ENCODE measurements at places on chromosomes 1 and 21.

DNA sequence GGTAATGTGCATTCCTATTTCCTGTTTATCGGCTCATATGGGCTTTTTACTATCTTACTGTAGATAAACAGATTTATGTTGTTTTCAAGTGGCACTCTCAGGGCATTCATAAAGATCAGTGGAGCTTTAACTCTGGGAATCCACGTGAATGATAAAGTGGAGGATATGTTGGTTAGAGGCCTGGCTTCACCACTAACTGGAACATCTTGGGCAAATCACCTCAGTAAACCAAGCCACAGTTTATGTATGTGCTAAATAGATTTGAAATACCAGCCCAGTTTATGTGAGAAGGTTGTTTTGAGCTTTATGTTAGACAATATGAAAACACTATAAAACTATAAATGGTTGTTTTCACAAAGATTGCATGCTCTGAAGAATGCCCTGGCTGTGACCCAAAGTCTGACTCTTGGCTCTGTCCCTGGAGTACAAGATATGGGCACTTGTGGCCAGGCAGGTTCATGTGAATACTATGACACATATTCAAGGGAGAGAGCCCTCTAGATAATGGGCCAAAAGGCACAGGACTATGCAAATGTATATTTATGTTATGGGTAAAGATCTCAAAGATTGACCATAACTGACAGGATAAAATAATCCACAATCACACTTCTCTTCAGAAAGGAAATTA is 36.7 kb downstream of the FAM163A start:
- DNase-seq: no peak

- DNase-seq: no peak
These were observed 44.1 kb downstream of the S100B start for GRCh38 chr21:46560568-46561444.

DNA sequence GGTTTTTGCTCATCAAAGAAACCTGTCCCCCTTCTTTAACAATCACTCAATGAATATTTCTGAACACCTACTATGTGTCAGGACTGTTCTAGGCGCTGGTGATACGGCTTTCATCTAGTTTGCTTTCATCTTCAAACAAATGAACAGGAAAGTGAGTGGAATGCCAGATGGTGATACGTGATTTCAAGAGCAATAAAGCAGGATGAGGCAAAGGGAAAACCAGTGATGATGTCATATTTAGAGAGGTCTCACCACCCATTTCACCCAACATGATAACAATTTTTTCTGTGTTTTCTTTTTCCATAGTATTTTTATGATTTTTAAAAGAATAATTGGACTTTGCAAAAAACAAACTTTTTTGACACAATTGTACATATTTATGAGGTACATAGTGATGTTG is 11.3 kb upstream of the SLC6A17 start:
- no peak for DNase-seq

DNA sequence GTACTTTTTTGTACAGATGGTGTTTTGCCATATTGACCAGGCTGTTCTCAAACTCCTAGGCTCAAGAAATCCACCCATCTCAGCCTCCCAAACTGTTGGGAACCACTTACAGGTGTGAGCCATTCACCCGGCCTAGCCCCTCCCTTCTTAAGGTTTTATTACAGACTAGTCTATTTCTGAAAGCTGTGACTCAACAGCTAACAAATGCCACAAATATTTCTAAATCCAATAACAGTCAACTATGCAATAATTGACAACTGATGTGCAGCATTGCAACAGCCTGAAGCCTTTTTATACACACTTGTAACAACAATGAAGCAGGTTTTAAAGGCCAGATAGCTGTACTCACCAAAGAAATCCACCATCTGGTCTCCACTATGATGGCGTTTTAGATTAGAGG is 51.4 kb downstream of the GRIK1 start:
- DNase-seq: no peak

DNA sequence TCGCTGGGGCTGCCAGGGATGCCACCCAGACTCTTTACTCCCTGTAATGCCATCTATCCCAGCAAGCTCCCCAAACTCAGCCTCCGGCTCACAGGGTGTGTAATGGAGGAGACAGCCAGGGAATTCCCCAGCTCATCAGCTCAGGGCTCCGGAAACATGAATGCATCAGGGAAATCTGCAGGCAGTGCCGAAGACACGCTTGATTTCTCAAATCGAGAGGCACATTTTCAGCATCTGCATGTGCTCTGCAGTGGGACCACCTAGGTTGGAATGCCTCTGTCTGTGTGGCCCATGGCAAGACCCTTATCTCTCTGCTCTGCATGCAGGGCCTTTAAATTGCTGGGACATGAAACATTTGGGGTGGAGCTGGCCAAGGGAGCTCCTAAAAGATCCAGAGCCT is 170.1 kb downstream of the TRABD2B start:
- no peak for DNase-seq

- no peak for DNase-seq
These were observed 2.2 kb downstream of the CAMK1G start for GRCh38 chr1:209585672-209586071.

GRCh38 chr1:36322786-36323635 is 434 bp downstream of the EVA1B start:
- DNase-seq: no peak

DNA sequence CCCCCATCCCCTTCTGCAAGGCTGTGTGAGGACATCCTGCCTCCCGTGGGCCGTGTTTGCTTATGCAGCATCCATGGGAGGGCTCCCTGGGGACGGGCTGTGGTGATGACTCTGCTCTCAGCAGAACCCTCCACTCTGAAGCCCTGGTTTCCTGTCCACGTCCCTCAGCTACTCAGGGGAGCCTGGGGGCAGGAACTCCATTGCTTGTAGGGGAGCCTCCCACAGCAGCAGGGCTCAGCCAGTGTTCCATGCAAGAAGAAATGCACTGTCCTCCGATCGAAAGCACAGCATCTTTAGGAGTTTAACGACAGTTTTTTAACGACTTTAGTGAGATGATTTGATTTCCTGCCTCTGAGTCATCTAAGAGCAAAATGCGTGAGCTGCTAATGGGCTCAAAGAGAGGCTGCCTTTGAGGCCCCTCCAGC is 8.3 kb upstream of the KCNAB2 start:
- DNase-seq: no peak

DNA sequence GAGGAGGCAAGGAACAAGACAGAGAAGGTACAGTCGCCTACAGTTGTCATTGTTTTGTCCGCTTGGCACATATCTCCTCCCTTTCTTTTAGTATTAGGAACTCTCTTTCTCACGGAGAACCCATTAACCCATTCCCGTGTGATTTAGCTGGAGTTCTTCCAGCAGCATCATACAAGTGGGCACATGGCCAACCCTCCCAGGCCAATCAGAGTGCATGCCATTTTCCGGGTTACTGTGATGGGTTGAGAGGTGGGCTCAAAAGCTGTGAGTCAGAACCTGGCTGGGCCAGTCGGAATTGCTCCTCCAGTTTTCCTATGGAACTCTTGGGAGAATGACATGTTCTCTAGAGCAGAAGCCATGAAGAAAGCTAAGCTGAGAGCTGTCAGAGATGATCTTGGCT is 83.1 kb upstream of the SOD1 start:
- DNase-seq: no peak

- no peak for DNase-seq
These were observed 7.3 kb downstream of the FTCD start for GRCh38 chr21:46148106-46148505.

GRCh38 chr1:35568975-35569395 is 4.1 kb upstream of the TFAP2E start:
- peak; percentile 38 for DNase-seq

DNA sequence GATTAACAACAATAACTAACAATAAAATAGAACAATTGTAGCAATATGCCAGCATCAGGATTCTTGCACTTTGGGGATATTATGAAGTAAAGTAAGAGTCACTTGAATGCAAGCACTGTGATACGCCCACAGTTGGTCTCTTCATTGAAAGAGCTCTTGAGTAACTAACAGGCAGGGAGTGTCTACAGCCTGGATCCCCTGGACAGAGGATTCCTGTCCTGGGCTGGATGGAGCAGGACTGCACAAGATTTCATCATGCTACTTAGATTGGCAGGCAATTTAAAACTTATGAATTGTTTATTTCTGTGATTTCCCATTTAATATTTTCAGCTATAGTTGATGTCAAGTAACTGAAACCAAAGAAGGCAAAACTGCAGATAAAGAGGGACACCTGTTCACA is 13.7 kb upstream of the KRTAP19-5 start:
- no peak for DNase-seq

DNA sequence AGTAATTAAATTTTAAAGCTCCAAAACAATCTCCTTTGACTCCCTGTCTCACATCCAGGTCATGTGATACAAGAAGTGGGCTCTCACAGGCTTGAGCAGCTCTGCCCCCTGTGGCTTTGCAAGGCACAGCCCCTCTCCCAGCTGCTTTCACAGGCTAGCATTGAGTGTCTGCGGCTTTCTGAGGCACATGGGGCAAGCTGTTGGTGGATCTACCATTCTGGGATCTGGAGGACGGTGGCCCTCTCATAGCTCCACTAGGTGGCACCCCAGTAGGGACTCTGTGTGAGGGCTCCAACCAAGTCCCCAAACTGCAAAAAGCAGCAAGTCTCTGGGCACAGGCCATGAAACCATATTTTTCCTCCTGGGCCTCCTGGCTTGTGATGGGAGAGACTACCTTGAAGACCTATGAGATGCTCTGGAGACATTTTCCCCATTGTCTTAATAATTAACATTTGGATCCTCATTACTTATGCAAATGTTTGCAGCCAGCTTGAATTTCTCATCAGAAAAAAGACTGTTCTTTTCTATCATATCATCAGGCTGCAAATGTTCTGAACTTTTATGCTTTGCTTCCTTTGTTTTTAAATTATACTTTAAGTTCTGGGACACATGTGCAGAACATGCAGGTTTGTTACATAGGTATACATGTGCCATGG is 554.1 kb upstream of the OLFM3 start:
- DNase-seq: no peak

- no peak for DNase-seq
These were observed 610 bp upstream of the HES4 start for GRCh38 chr1:1000357-1001056.

DNA sequence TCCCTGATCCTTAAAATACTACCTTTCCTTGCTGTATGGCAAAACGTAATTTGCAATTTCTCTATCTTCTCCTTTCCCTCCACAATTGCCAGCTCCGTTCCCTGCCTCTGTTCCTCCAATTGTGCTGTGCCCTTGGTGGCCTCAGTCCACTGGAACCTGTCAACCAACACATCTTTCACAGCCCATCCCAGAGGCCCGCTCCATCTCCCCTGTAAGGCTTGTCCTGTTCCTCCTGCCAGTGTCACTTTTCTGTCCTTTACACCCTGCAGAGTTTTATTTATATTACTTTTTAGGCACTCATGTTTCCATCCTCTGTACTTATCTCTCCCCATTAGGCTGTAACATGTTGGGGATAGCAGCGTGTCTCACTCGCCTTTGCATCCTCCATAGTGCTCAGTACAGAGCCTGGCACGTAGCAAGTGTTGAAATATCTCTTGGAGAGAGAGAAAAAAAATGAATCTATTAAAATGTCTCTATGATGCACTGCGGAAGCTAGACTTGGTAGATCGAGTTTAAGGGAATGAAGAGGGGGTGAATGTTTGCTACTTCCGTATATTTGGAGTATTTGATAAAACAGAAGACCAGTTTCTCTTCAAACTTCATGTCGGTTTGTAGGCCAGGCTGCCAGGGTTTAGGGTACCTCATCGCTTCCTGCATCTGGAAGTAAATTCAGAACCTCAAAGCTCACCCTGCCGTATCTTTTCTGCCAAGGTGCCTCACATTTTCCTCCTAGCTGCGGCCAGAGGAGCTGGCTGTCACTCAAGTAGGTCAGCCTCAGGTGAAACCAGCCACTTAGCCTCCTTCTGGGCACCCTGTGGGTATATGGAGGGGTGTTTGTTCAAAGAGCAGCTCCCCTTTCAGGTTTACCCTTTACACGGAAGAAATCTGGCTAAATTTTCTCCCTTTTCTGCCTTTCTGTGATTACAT is 303.8 kb downstream of the TM2D1 start:
- DNase-seq: no peak

DNA sequence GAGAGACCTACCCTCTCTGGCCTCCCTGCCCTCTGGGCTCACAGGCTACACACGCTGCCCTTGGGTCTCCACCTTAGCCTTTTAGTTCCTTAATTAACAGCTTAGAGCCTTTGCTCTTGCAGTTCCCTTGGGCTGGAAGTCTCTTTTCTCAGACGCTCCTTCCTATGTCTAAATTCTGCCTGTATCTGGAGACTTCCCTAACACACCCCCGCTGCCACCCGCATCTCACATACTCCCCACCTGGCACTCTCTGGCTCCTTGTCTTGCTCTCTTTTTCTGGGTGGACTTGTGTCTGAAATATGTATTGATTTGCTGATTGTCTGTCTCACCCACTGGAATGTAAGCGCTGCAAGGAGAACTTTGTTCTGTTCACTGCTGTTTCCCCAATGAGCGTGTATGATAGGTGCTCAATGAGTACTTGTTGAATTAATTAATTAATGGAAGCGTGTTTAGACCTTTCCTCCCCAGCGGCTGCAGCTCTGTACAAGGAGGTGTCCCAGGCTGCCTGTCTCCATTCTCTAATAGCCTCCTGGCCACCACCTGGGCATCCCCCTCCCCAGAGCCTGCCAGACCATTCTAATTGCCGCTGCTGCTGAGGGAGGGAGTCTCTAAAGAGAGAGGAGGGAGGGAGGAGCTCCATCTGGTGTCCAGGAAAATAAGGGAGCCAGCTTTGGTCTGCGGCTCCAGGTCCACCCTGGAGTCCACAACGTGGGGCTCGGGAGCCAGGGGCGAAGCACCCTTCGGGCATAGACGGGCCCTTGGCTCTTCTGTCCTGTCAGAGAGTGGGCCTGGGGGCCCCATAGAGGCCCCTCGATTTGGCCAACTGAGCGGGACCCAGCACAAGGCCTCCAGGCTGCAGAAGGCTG is 95.4 kb downstream of the RNF220 start:
- no peak for DNase-seq

DNA sequence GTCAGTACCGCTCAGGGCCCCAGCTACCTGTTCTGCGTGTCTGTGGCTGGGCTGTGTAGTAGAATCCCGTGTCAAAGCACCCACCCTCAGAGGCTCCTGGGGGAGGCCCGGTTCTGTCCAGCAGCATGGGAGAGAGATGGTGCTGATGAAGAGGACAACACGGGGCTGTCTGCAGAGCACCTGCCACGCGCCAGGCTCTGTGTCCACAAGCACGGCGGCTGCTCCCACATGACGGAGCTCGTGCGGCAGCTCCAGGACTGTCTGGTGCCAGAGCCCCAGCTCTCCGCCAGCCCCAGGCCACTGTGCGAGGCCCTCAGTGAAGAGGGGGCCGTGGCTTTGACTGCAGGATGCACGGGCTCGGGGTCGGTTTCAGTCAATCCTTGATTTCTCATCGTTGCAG is 42.0 kb upstream of the TSPEAR start:
- DNase-seq: no peak

DNA sequence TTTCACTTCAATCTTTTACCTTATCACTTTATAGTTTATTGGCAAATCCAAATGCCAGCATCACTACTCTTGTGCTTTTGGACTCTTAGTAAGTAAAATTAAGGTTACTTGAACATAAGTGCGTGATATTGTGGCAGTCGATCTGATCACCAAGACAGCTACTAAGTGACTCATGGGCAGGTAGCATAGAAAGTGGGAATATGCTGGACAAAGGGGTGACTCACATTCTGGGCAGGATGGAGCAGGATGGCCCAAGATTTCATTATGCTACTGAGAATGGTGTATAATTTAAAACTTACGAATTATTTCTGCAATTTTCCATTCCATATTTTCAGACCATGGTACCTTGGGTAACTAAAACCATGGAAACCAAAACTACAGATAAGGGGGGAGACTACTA is 120.2 kb downstream of the ROR1 start:
- no peak for DNase-seq

Measured in stimulated activated CD8-positive, alpha-beta memory T cell treated with anti-CD3 and anti-CD28 coated beads, Interleukin-4, amount 100 ng/mL, for 1 hour (primary cell).